ENCODE measurements at places on chromosomes 1 and 21.

- no peak for DNase-seq
Measured at GRCh38 chr1:111706921-111707320, 32.3 kb downstream of the INKA2 start.

DNA sequence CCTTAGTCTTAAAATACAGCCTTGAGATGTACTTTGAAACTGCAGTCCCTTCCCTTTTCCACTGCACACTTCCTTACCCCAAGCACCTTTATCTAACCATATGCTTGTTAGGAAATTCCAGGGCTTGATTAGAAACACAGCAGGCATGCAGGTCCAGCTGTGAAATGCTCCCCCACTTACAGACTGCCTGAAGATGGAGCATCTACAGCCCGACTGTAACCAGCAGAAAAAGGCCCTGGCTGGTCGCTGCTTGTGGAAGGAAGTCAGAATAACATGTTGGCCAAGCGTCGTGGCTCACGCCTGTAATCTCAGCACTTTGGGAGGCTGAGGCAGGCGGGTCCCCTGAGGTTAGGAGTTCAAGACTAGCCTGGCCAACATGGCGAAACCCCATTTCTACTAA lies 37.2 kb downstream of the VN1R5 start:
- no peak for DNase-seq

GRCh38 chr1:15966956-15967344 lies 9.0 kb downstream of the ZBTB17 start:
- no peak for DNase-seq

DNA sequence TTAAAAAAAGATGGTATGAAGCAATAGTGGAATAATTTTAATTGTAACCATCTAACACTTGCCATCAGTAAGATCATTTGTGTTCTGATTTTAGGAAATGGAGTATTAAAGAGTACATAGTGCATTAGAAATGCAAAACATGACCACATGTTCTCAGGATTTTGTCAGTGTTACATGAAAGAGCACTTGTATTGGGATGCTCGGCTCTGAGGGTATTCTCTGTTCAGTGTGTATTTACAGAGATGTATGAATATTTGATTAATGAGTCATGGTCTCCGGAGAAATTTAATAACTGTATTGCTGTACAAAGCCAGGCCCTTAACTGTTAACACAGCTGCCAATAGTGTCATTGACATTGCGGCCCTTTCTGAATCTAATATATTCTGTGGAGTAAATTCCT lies 91.7 kb downstream of the ATG4C start:
- no peak for DNase-seq

DNA sequence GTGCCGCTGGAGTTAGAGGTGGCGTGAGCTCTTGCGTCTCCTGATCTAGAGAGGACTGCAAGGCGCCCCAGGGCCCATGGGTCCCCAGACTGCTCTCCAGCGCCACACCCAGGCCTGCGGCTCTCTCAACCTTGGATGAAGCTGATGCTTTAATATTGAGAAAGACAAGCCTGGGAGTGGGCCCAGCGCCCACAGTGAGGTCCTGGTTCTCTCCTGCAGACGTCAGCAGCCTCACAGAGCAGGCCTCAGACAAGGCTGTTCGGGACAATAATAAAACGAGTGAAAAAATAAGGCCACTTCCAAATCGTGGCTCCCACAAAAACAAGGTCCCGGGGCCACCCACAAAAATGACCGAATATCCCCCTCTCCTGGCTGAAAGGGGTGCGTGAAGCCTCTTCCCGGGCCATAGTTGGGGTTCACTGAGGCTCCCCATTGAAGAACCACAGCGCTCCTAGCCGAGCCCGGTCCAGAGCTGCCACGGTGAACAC lies 6.0 kb upstream of the DNMT3L start:
- no peak for DNase-seq

DNA sequence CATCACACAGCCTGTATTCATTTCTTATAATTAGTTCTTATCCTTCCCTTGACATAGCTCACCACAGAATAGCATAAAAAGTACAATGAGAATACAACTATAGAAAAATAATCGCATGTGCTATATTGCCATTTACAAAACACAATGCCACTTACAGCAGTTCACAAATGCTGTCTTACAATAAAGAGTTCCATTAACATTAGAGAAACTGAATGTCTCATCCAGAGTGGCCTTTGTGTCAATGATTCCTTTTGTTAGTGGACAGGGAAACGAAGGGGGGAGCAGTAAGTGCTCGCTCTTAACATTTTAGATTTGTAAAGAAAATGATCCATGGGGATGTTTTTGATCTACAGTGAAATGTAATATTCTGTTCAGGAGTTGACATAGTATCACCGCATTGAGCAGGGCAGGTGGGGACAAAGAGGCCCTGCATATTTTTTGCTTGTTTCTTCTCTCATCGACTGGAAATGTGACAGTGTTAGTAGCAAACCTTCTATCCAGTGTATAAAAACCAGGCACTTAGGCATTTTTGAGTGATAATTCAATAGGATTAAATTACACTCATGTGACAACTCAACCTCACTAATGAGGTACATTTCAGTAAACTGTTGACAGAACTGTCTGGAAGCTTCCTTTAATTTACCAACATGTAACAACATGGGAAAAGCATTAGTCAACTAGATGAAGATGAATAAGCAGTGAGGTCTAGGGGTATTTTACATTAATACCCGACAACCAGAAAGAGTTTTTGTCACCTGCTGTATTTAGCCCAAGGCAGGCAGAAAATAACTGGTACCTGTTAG lies 35.6 kb upstream of the RRP15 start:
- peak; percentile 58 for DNase-seq

DNA sequence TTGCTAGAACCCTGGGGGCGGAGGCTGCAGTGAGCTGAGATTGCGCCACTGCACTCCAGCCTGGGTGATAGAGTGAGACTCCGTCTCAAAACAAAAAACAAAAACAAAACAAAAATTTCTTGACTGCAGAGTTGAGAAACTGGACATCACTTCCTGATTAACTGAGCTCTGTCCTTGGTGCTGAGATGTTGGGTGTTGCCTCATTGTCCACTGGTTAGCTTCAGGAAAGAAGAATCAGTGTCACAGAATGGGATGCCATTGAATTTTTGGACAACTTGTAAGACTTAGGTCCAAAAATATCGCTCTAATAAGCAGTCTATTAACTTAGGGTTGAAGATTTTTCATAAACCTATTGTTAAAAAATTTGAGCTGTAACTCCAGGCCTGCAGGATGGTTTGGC lies 23.8 kb upstream of the KCNA10 start:
- DNase-seq = no peak

- no peak for DNase-seq
Measured at GRCh38 chr1:167467126-167467710, 51.1 kb downstream of the CD247 start.

DNA sequence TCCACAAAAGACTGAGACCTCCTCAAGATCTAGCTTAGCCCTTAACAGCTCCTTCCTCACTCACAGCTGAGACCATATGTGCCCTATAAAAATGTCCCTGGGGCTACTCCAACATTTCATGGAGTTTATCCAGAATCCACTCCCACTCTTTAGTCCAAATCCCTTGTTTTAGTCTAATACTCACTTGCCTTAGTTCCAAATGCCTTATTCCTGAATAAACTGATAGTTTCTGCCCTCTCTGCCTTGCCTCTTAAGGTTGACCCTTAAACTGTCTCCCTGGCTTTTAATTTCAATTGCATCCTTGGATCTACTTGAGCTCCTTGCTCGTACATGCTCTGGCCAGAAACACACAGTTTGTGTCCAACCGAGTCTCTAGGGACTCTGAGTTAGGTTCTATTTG lies 47.3 kb upstream of the LYPLAL1 start:
- no peak for DNase-seq

DNA sequence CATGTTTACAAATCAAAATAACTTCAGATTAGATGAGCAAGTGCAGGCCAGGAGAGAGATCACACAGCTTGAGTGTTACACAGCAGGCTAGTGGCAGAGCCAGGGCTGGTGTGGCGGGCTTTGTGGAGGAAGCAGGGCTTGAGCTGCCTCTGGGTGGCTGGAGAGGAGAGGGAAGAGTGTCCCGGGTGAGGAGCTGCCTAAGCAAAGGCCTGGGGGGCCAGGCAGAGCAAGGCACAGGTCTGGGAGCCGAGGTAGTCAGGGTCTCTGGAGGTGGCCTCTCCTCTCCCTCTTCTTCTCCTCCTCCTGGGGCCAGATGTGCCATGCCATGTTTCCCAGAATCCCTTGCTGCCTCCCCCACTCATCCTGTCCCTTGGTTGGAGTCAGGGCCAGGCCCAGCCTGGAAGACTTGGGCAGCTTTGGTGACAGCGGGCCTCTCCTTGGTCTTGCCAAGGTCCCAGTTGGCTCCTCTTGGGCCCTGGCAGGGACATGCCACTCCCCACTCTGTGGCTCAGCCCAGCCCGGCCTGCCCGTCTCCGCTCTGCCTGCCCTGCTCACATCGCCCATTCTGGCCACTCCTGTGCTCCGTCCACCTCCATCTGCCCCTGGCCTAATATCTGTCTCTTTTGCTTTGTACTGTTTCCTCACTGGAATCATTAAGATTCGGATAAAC lies 70.3 kb downstream of the PTPRU start:
- DNase-seq = no peak

Data from NCI-H1092 (cell line).